ENCODE measurements at places on chromosomes 2 and 18. TPM values are rescaled to one million over a fixed set of nuclear protein-coding genes. Genes with fewer than 3 reads are reported as not detected.

DNA sequence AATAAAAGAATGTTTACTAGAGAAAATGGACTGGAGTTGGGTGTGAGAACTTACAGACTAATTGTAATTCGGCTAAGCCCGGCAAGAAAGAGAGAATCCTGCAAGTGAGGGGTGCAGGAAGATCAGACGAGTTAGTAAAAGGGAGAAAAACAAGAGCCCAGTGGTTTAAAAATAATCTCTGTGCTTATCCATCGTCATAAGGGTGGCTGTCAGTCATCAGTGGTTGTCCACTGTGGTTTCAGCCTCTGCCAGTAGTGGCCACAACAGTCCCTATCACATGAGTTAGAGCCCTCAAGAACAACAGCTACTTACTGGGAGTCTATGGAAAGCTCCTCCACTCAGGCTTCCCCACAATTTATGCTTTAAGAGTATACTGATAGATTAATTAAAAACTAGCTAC, 239.8 kb downstream of the SETBP1 start:
- DNase-seq = no peak

DNA sequence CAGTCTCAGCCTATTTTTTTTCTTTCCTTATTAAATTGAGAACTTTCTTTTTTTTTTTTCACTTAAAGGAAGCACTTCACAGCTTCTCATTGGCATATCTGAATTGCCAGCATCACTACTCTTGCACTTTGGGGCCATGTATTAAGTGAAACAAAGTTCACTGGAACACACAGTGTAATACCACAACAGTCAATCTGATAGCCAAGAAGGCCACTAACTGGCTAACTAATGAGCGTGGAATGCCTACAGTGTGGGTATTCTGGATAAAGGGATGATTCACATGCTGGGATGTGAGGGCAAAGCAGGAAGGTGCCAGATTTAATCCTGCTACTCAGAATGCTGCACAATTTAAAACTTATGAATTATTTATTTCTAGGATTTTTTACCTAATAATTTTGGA, 11.7 kb upstream of the C18orf63 start:
- no peak for DNase-seq

DNA sequence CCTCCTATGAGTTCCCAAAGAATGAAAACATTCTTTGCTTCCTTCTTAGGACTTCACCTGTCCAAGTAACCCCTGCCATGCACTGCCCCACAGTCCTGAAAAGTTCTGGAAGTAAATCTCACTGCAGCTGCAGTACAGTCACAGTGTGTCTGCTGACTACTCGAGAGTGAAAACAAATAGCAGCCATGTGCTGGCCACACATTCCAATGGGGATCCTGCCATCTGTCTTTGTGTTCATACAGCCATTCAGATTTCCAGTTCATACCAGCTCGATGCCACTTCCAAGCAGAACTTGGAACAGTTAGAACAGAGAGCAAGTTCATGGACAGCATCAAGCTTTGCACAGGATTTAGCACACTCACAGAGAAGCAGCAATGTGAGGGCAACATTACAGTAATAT, 629.9 kb upstream of the ACVR2A start:
- no peak for DNase-seq

DNA sequence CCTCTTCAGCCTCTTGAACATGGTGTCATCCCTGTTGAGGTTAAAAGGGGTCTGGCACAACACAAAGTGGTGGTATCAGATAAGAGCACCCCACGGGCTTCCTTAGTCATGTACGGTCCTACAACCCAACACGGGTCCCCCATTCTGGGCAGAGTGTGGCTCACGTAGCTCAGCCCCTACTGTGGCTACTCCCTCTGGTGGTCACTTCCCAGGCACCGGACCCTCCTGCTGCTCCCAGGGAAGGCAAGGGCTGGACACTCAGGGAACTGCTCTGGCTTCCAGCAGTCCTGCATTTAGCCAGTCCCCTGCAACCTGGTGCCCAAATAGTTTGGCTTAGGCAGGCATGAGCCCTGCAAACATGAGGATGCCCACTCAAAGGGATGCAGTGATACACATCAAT, 58.6 kb downstream of the GALNT14 start:
- DNase-seq = no peak

- no peak for DNase-seq
Measured at GRCh38 chr2:96342085-96342484, 6.5 kb downstream of the NCAPH start.

GRCh38 chr18:41655074-41655473, 300.0 kb upstream of the PIK3C3 start:
- DNase-seq = no peak

- no peak for DNase-seq
Measured at GRCh38 chr18:13628211-13628610, 98.1 kb downstream of the FAM210A start.

DNA sequence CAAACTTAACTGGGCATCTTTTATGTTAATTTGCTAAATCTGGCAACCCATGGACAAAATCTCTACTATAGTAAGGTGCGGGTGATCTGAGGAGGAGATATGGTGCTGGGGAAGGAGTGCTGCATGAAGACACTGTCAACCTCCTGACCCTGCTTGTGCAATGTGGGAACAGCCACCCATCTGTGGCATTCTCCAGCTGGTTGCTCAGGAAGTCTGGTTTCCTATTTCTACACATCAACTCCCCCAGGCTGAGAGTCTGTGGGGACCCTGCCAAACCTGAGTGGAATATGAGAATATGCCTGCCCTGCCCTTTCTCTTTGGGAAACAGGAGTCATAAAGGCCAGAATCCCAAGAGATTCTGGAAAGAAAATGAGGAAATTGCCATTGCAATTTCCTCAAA, 60.1 kb upstream of the PAX3 start:
- DNase-seq = no peak

DNA sequence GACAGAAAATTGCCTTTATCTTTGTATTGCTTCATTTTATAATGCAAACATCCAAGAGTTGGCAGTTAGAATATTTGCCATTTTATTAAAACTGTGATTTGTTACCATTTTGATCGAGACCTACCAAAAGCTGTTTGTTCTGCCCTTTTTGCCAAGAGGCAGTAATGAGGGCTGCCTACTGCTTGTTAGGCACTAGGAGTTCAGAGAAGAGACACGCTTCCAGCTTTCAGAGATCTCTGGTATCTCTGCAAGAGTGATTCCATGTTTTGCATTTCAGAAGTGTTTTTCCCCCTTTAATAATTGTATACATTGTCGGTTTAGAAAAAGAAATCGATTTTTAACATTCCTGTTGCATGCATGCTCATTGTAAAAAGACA, 628 bp downstream of the MRPL30 start:
- no peak for DNase-seq

GRCh38 chr18:36211612-36212065, 24.3 kb downstream of the MOCOS start:
- DNase-seq = no peak

DNA sequence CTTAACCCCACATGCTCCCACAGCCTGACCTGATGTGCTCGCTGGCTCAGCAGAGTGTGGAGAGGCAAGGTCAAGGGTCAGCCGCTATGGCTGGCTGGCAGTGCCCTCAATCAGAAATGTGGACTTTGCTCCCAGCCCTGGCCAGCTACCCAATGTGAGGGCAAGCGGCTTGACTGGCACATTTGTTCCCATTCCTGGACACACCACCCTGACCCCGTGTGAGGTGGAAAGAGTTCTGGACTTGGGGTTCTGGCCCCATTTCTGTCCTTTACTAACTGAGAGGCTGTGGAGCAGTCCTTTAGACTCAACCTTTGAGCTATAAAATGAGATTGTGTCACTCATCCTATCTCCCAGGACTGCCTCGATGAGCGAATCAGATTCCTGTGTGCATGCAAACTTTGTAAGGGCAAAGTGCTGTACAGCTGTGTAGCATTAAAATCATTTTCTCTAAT, 9.1 kb downstream of the THNSL2 start:
- no peak for DNase-seq

DNA sequence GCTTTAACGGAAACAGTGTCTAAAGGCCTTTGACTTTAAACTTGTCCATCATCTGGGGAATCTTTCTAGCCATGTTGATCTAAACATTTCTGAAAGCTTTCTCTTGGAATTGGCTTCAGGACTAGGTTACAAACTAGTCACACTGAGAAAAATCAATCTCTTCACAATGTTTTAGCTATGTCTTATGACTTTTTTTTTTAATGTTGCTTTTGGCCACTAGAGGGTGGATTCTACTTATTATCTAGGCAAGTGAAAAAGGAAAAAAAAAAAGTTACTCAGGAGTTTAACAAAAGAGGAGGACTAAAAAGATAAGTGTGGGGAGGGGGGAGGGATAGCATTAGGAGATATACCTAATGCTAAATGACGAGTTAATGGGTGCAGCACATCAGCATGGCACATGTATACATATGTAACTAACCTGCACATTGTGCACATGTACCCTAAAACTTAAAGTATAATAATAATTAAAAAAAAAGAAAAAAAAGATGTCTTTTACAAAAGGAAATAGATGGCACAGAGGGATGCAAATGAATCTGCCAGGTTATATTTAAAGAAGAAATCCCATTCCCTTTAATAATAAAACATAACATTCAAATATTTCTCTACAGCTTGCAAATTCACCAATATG, 160.4 kb upstream of the PID1 start:
- DNase-seq = no peak

- DNase-seq = no peak
Measured at GRCh38 chr2:203744091-203744490, 37.7 kb downstream of the CD28 start.

DNA sequence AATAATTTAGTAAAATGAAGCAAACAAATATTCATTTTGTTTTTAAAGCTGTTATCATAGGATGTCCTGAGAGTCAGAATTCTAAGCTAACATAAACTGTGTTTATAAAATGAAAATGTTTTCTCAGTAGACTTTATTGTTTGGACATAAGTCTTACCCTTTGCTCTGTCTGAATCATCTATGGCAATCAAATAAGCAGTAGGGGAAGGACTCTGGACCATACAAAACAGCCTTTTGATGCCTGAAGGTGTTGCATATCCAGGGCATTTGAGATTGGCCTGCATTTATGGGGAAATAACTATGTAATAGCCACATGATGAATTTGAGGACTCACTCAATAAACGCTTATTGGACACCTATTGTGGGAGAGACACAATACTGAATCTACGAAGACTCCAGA, 123.0 kb upstream of the ATP5MC3 start:
- DNase-seq = no peak

- no peak for DNase-seq
Measured at GRCh38 chr18:11108947-11109346, 40.4 kb downstream of the PIEZO2 start.

GRCh38 chr2:69217333-69218080, 169.5 kb downstream of the GFPT1 start:
- DNase-seq = no peak

DNA sequence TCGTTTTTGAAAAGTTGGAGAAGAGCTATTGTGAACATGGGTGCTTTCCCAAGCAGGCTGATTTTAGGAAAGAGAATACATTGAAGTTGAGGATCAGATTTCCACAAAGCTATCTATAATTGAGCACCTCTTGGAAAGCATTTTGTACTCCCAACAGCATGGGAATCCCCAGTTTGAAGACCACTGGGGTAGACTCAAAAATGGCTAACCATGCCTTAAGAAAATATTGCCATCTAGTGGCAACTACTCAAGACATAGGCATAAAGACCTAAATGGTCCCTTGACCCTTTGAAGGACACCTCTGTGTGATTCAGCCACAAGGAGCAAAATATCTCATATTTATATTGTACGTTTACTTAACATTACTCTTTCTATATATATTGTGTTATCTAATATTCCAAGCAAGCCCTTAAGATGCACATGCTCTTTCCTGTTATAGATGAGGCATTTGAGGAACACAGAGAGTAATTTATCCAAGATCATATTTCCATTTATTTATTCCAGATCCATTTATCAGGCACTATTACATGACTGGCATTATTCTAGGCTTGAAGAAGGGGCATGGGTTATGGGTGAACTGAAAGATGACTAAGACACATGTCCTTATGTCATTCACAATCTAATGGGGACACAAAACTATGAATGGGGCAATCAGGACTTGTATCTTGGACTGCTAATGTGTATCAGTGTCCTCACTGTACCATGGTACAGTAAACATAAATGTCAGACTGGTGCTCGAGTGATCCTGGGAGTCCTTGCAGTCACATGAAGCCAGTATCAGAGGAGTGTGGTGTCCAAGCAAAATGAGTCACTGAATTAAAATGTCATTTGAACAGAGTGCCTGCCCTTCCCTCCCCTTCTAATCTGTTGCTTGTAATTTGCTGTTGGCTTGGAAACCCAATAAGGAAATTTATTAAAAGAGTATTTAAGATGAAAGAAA, 121.0 kb upstream of the XPO1 start:
- no peak for DNase-seq

GRCh38 chr2:98469862-98470544, 25.3 kb downstream of the INPP4A start:
- no peak for DNase-seq

GRCh38 chr2:205323929-205324328, 358.4 kb upstream of the NRP2 start:
- DNase-seq = no peak

Gene PPP1R1C
- total RNA-seq = 1.1 TPM

Gene PDCL3
- total RNA-seq = 22.4 TPM

Gene MEIS1
- 17.8 TPM for total RNA-seq

Gene SPP2
- total RNA-seq = not detected

Gene UGT1A4
- 3.8 TPM for total RNA-seq

Gene ACADL
- 1.3 TPM for total RNA-seq

Gene FAM117B
- total RNA-seq = 15.6 TPM

Gene COL5A2
- total RNA-seq = 34.3 TPM
